Heart right ventricle (tissue), 16 donors: ENCODE measurements at places on chromosomes 4 and X. TPM values are rescaled to one million over a fixed set of nuclear protein-coding genes. Genes with fewer than 3 reads are reported as not detected.

The NAA11 gene
- not detected for total RNA-seq

The HPSE gene
- 0.41 TPM for total RNA-seq

GRCh38 chr4:173704201-173704600, 174.2 kb upstream of the HAND2 start:
- DNase-seq: no peak

- DNase-seq: no peak
Measured at GRCh38 chr4:158850800-158851644, 82.2 kb downstream of the FNIP2 start.

- DNase-seq: no peak
Measured at GRCh38 chrX:76428243-76429130, 977 bp downstream of the MAGEE1 start.

DNA sequence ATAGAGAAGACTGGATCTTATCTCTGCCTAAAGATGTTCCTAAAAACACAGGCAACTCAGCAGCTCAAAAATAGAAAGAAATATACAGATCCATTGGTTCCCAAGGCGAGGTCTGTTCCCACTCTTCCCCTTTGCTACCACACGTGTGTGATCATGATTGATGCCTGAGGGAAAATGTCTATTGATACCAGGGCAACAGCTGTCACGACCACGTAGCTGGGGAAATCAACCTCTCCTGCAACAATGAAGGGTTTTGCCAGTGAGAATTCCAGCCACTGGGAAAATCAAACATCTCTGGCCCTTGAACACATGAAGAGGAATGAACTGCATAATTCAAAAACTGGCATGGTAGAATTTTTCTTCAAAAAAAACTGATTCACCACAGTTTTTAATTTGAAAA, 131.0 kb upstream of the MAP3K15 start:
- DNase-seq: no peak
